ENCODE measurements at places on chromosomes 3 and 15.

GRCh38 chr3:46065294-46065705 is 38.0 kb upstream of the XCR1 start:
- peaks cover 78% of the 10 kb centered on the region for H3K27me3 ChIP-seq
- peaks cover 61% of the 10 kb centered on the region for H3K4me1 ChIP-seq
- peak overlapping the region; percentile 29 for H3K4me3 ChIP-seq
- H3K36me3 ChIP-seq: peaks cover 6% of the 10 kb centered on the region

DNA sequence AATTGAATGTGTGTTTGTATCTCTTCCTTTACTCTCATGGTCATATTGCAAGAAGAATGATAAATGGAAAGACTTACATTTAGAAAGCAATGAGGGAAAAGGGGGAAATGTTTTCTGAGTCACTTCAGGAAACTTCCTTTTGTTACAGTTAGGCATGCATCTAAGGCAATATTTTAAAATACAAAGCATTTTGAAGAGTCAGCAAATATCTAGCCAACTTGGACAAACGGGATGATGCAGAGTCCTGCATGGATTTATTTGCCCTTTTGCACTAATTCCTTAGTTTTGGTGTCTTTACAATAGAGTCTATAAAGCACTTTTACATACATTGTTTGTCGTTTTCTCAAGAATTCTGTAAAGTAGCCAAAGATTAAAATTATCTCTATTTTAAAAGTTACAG is 286.2 kb upstream of the UBE2E2 start:
- H3K27me3 ChIP-seq: no peaks in the 10 kb centered on the region
- H3K36me3 ChIP-seq: no peaks in the 10 kb centered on the region
- H3K27ac ChIP-seq: no peak overlapping the region
- no peak overlapping the region for H3K4me3 ChIP-seq

- no peaks in the 10 kb centered on the region for H3K4me1 ChIP-seq
- H3K27me3 ChIP-seq: no peaks in the 10 kb centered on the region
- no peak for DNase-seq
- no peak overlapping the region for H3K27ac ChIP-seq
- no peaks in the 10 kb centered on the region for H3K36me3 ChIP-seq
Observed at GRCh38 chr15:53987480-53987879, 9.2 kb downstream of the UNC13C start.

DNA sequence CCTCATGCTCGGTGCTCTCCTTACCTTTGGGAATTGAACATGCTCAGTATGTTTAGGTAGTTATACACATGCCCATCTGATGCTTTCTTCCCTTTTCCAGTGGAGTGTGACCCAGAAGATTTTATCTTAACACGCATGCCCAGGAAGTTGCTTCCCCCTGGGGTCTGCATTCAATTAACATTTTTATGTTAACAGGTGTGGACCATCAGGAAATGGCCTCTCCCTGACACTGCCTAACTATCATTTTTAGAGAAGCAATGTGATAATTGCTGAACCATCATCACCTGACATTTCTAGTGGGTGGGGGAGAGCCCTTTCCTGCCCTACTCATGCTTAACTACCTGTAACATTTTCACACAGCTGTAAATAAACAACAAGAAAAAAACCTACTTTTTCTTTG is 55.1 kb upstream of the TGFBR2 start:
- no peak overlapping the region for H3K27ac ChIP-seq
- no peak for DNase-seq
- H3K27me3 ChIP-seq: no peaks in the 10 kb centered on the region
- H3K4me3 ChIP-seq: no peak overlapping the region
- H3K4me1 ChIP-seq: no peaks in the 10 kb centered on the region
- no peaks in the 10 kb centered on the region for H3K36me3 ChIP-seq

GRCh38 chr3:5565026-5565425 is 377.5 kb downstream of the EDEM1 start:
- no peak overlapping the region for H3K4me3 ChIP-seq
- H3K4me1 ChIP-seq: no peaks in the 10 kb centered on the region
- no peaks in the 10 kb centered on the region for H3K27me3 ChIP-seq
- no peak overlapping the region for H3K27ac ChIP-seq

GRCh38 chr3:26484140-26484539 is 138.4 kb upstream of the LRRC3B start:
- H3K27ac ChIP-seq: no peak overlapping the region
- H3K4me1 ChIP-seq: no peaks in the 10 kb centered on the region
- H3K36me3 ChIP-seq: no peaks in the 10 kb centered on the region

DNA sequence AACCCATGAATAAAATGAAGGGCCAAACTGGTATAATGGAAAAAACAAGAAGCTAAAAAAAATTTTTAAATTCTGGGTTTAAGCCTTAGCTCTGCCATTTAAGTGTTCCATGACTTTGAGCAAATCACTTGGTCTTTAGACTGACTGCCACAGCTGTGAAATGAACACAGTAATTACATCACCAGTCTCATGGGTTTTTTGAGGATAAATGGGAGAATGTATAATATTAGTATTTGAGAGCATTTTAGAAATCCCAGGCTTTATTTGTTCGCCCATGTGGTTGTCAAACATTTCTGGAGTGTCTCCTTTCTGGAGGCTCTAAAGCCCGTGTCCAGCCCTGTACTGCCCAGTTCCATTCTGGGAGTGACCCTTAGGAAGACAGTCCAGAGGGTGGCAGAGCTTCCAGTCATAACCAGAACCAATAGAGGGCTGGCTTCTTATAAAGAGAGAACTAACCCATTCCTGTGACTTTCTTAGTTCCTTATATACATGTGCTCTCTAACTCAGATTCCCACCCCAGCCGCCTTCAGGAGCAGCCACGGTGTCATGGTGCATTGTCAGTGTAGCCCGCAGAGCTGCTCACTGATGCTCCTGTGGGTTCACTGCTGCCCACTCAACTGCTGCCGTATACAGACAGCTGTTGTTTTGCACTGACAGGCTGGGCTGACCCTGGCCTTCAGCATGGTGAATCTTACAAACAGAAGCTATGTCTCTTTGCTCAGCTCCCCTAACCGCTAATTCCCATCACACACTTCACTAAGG is 44.7 kb downstream of the BOC start:
- H3K4me1 ChIP-seq: no peaks in the 10 kb centered on the region
- no peak overlapping the region for H3K27ac ChIP-seq
- no peak for DNase-seq
- peaks cover 8% of the 10 kb centered on the region for H3K27me3 ChIP-seq

DNA sequence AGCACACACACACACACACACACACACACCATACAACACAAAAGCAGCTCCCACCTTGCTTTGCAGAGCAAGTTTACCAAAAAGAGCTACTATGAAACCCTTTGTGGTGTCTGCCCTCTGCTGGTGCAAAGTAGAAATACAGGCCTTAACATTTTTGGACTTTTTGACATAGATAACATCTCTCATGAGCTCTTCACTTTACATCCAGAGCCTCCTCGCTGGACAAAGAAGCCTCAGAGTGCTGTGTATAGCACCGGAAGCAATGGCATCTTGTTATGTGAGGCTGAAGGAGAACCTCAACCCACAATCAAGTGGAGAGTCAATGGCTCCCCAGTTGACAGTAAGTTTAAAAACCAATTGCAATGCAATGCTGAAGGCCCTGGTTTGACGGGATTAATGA is 157.9 kb downstream of the CHL1 start:
- no peaks in the 10 kb centered on the region for H3K27me3 ChIP-seq
- no peak overlapping the region for H3K4me3 ChIP-seq
- H3K27ac ChIP-seq: no peak overlapping the region
- DNase-seq: peak; percentile 27

GRCh38 chr15:33941279-33942063 is 26.8 kb upstream of the CHRM5 start:
- no peaks in the 10 kb centered on the region for H3K27me3 ChIP-seq
- H3K4me1 ChIP-seq: no peaks in the 10 kb centered on the region

DNA sequence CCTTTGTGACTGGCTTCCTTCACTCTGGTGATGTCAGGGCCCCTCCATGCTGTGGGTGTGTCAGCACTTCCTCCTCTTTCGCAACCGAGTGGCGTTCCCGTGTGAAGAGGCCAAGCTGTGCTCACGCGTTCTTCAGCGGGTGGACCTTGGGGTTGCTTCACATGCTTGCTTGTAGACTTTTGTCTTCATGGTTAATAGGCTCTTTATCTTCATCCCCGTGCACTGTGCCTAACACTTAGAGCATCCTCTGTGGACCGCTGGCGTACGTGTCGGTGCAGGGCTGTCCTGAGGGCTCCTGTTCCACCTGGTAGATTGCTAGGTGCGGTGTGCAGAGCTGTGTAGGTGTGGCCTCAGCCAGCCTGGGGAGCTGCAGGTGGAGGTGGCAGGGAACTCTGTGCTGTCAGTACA is 182.3 kb downstream of the OR4M2 start:
- DNase-seq: no peak
- peaks cover 22% of the 10 kb centered on the region for H3K4me1 ChIP-seq
- H3K4me3 ChIP-seq: no peak overlapping the region
- peaks cover 10% of the 10 kb centered on the region for H3K27me3 ChIP-seq

DNA sequence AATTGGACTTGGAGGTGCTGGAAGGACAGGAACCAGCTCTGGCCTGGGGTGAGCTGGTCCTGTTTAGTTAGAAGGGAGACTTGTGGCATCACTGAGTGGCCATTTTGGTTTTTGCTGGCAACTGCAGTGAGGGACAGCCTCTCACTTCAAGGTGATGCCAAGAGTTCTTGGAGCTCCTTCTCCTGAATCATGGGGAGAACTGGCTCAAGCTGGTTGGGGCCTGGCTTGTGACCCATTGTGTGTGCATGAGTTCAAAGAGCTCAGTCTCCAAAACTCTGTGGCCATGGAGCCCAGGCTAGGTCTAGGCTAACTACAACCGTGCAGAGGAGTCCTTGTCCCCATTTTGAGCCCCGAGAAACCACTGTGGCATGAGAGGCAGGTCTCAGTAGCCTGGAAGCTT is 60.1 kb upstream of the ZNF148 start:
- H3K27ac ChIP-seq: no peak overlapping the region
- H3K4me1 ChIP-seq: no peaks in the 10 kb centered on the region
- H3K4me3 ChIP-seq: no peak overlapping the region
- no peaks in the 10 kb centered on the region for H3K36me3 ChIP-seq

- no peak for DNase-seq
- H3K27ac ChIP-seq: no peak overlapping the region
- H3K4me3 ChIP-seq: no peak overlapping the region
- no peaks in the 10 kb centered on the region for H3K27me3 ChIP-seq
- peaks cover 37% of the 10 kb centered on the region for H3K36me3 ChIP-seq
Observed at GRCh38 chr15:64525828-64526530, 65.6 kb downstream of the ZNF609 start.

DNA sequence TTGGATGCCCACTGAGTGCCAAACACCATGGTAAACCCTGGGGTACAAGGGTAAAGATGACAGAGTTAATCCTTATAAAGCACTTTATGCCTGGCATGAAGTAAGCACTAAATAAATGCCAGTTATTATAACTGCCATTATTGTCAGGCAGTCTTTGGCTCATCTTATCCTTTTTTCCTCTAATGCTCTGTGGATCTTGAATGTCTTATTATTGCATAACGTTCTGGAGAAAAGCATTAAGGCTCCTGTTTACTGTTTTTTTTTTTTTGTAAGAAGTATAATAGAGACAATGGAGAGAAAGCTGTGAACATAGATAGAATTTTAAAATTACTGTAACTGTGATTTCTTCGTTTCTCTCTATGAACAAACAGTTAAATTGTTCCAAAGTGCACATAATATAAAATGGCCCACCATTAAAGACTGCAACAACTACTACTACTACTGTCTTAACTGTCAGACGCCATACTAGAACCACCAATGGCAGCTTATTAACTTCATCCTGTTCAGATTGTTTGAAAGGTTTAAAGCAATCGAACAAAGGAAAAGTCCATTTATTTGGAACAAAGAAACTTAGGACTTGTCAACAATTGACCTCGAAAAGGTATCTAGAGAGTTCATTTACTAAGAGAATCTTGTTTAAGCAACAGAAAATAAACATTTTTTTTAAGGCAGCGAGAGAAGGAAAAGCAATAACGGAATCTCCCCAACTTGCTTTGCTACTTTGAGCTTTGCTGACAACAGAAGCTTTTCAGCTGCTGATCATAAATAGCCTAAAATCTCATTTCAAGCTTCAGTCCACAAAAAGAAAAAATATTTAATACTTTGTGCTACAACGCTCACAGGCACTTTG is 520.7 kb downstream of the ROBO1 start:
- no peak for DNase-seq
- H3K4me3 ChIP-seq: no peak overlapping the region
- no peaks in the 10 kb centered on the region for H3K4me1 ChIP-seq
- H3K36me3 ChIP-seq: no peaks in the 10 kb centered on the region
- no peak overlapping the region for H3K27ac ChIP-seq

DNA sequence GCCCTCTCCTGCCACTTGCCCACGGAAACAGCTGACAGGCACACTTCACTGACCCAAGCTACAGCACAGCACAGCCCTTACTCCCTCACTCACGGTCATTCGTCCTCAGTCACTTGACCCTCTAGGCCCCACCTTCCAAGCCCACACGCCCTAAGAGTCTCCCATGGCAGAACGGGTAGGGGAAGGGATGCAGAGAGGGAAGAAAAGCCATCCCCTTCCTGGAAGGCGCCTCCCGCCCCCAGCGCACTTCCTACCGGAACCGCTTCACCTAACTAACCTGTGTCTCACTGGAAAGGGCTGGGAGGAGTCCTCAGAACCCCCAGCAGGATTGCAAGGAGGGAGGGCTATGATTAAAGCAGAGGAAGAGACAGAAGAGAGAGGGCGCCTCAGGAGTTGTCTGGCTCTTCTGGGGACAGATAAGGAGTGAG is 22.9 kb downstream of the EPHB3 start:
- H3K36me3 ChIP-seq: no peaks in the 10 kb centered on the region
- H3K4me1 ChIP-seq: peaks cover 5% of the 10 kb centered on the region
- H3K4me3 ChIP-seq: no peak overlapping the region
- H3K27ac ChIP-seq: peak overlapping the region; percentile 51
- H3K27me3 ChIP-seq: peaks cover 59% of the 10 kb centered on the region

- no peak overlapping the region for H3K4me3 ChIP-seq
- H3K4me1 ChIP-seq: no peaks in the 10 kb centered on the region
- no peak for DNase-seq
- no peak overlapping the region for H3K27ac ChIP-seq
Observed at GRCh38 chr3:176615826-176616225, 581.5 kb downstream of the TBL1XR1 start.

- H3K36me3 ChIP-seq: no peaks in the 10 kb centered on the region
- no peak overlapping the region for H3K4me3 ChIP-seq
- no peak for DNase-seq
Observed at GRCh38 chr3:28841441-28841840, 439.4 kb upstream of the RBMS3 start.

DNA sequence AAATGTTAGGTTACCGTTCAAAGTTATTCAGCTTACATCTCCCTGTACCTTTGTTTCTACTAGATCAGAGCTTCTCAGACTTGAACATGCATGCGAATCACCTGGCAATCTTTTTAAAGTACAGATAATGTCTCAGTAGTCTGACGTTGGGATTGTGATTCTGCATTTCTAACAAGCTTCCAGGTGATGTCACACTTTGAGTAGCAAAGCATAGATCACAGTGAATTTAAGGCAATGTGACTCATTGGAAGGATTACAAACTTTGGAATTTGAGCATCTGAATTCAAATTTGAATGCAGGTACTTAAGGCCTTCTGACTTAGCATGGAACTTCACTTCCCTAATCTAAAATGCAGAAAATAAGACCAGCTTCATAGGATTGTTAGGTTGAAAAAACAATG is 10.8 kb upstream of the ZMAT3 start:
- no peak overlapping the region for H3K4me3 ChIP-seq
- DNase-seq: no peak
- H3K27ac ChIP-seq: no peak overlapping the region

- H3K4me1 ChIP-seq: peaks cover 5% of the 10 kb centered on the region
- no peak overlapping the region for H3K27ac ChIP-seq
- no peak for DNase-seq
- H3K36me3 ChIP-seq: no peaks in the 10 kb centered on the region
Observed at GRCh38 chr3:98188545-98188944, 22.0 kb downstream of the OR5H15 start.

Measured in activated naive CD4-positive, alpha-beta T cell treated with anti-CD3 and anti-CD28 coated beads, Interleukin-2, amount 10 ng/mL, durations not matched to agents 7 days and 5 days (primary cell).